ENCODE measurements at places on chromosomes 5 and 9.

DNA sequence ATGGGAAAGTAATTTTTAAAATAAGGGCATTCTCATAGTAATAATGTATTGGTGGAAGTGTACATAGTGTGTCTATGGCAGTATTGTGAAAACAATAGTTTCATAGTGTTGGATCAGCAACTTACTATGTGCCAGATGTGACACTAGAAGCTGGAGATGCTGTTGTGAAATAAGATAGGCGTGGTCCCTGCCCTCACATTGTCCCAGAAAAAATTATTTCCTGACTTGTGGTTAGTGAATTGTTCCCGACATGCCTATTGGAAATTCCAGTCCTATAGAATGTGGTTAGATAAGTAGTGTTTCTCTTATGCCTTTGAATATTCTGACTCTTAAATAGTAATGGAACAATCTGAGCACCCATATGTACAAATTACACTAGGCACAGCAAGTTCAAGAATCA lies 55.3 kb upstream of the MTAP start:
- DNase-seq: no peak

DNA sequence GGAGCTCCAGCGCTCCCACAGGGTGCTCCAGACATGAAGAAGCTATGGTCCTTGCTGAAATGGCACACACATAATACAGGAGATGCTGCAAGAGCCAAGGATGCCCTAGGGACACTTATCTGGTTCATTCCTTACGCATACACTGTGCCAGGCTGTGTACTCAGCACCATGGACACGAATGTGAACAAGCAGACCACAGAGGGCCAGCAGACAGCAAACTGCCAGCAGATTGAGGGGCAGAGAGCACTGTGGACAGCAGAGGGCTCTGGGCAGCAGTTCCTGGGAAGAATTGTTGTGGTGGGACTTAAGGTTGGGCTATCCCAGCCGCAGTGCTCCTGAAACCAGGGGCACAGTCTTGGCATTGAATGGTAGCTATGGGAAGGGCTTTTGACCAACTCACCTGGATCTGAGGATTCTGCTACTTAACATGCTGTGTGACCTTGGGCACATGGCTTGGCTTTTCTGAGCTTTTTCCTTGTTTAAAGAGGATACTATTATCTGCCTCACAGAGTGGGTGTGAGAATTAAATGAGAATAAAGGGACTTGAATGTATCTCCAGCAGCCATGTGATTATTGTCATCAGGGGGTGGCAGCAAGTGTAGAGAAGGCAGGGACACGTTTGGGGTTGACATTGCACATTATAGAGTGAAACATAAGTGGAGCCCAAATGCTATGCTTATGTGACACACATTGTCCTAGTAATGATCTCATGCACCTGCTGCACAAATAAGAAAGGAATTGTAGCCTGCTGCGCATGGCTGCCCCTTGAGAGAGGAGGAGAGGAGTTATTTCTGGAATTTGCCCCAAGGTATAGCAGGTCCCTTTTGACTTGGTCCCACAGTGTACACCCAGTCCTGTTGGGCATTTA lies 30.1 kb downstream of the PPARGC1B start:
- DNase-seq: no peak

- DNase-seq: no peak
Measured at GRCh38 chr9:121026260-121026691, 23.8 kb downstream of the C5 start.

DNA sequence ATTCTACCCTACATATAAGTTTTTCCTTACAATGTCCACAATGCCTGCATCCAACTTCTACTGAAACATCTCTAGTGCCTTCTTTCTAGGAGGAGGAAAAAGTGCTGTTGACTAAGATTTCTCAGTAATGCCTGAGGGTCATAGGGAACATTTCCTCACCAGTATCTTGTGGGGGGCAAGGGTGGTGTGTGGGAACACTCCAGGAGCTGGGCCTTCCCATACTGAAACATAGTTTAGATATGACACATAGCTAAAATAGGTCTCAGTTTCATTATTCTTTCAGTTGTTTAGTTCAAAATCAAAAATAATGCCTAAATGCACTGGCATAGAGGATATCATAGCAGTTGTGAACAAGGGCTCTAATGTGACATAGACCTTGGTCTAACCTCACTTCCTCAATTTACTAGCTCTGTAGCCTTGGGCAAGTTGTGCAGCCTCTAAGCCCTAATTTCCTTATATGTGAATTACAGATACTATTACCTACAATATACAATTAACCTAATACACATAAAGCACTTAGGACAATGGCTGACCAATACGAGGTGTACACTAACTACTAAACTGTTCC lies 66.1 kb downstream of the HAPLN1 start:
- DNase-seq: no peak

- DNase-seq: no peak
Measured at GRCh38 chr5:120778491-120779484, 314.7 kb downstream of the PRR16 start.

GRCh38 chr5:160088805-160089204 lies 30.4 kb downstream of the PWWP2A start:
- DNase-seq: no peak

- no peak for DNase-seq
Measured at GRCh38 chr9:98021306-98022040, 35.1 kb upstream of the NANS start.

DNA sequence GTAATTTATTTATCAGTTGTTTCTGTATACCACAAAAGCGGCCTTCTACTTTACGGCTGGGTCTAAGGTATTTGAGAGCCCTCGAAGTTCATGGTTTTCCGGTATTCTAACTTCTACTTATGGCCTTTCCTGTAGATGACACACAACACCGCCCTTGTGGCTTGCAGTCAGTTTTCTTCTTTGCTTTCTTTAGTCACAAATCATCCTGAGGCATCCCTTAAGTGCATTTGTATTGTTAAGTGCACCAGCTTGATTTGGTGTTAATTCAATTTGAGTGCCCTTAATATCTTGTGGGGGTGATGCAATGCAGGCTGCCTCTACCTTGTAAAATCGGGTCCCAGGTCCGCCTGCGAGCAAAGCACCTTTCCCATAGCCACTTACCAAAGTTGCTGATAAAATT lies 511.9 kb downstream of the CCDC171 start:
- no peak for DNase-seq

GRCh38 chr9:33080534-33080933 lies 4.1 kb upstream of the SMU1 start:
- no peak for DNase-seq

DNA sequence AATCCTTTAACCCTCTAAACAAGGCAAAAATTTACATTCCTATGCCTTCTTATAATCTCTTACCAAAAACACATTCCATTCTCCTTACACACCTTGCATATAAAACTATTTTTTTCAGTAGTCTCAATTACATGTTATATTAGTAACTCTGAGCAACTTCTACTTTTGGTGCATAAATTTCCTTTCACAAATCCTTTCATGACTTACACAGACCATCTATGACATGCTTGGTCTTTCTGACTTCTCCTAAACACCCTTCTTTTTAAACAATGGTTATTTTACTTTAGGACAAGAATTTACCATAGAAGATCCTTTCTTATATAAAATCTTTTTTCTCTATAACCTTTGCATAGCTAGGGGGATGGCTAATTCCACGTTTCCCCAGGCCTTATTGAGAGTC lies 208.0 kb upstream of the ARRDC3 start:
- no peak for DNase-seq

DNA sequence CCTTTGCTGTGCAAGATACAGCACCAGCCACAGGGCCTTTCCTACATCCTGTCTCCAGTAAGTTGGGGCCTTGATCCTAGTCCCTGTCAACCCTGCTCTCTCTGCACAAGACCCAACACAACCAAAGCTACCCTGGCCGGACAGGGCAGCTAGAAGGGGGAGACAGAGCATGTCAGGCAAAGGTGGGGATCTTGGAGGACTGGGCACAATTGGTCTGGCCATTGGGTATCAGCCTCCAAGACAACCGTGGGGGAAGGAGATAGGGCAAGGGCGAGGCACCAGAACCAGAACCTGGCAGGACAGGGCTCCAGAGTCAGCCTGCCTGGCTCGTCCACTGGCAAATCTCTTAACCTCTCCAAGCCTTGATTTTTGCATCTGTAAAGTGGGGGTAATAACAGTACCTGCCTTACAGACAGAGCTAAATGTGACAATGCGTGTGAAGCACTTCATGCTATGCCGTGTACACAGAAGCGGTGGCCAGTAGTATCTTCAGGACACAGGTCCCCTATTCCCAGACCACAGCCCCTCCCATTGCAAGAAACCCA lies 51.6 kb upstream of the CDKN2AIPNL start:
- DNase-seq: no peak

DNA sequence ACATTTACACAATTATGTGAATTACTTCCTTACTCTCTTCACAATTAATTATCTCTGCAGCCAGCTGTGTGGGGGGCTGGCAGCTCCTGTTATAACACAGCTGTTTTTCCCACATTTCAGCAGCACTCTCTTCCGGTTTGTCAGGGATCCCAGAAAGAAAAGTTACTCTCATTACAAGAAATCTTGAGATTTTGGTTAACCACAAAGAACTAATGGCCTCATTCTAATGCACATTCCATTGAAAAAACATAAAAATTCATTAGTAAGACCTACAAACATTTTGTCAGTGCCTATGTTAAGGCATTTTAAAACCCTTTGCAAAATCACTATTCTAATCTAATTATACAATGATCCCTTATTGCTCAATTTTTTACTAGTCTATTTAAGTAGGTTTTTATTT lies 64.1 kb downstream of the PDE4D start:
- no peak for DNase-seq

- DNase-seq: no peak
Measured at GRCh38 chr9:3447143-3447542, 78.7 kb downstream of the RFX3 start.

DNA sequence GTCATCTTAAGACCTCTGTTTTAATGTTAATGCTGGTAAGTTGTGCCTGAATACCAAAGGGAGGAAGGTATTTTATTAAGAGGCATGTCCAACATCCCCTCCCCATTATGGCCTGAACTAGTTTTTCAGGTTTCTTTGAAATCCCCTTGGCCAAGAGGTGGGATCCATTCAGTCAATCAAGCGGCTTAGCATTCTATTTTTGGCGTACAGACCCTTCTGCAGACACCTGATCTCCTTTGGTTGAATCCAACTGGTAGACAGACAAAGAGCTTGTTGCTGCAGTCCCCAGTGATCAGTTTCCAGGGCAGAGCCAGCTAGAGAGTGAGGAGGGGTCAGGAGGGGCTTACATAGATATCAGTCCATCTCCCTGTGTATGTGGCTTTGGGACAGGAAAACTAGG lies 7.9 kb upstream of the KCNMB1 start:
- DNase-seq: no peak

DNA sequence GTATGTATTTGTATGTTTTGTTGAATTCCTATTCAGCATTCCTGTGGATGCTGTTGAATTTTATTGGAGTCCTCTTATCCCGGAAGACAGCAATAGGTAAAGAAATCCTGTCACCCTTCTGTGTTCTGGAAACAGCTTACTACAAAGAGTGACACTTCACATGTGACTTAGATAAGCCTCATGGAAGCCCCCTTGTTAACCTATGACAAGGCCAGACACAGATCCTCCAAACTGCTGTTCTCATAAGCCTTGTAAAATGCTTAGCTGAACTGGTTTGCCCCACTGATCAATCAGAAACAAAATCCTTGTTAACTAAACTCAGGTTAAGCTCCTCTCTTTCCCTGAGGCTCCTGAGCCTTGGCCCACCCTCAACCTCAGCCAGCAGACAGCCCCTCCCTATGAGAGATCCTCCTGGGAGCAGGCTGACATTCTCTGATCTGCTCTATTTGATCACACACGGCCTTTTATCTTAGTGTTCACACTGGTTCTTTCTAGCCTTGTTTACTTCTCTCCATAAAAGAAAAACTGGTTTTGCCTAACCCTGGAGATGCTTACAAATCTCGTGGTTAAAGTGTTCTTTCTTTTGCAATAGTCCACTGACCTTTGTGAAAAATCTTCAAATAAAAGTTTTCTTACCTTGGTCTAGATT lies 29.4 kb upstream of the ATP6V1G1 start:
- no peak for DNase-seq

DNA sequence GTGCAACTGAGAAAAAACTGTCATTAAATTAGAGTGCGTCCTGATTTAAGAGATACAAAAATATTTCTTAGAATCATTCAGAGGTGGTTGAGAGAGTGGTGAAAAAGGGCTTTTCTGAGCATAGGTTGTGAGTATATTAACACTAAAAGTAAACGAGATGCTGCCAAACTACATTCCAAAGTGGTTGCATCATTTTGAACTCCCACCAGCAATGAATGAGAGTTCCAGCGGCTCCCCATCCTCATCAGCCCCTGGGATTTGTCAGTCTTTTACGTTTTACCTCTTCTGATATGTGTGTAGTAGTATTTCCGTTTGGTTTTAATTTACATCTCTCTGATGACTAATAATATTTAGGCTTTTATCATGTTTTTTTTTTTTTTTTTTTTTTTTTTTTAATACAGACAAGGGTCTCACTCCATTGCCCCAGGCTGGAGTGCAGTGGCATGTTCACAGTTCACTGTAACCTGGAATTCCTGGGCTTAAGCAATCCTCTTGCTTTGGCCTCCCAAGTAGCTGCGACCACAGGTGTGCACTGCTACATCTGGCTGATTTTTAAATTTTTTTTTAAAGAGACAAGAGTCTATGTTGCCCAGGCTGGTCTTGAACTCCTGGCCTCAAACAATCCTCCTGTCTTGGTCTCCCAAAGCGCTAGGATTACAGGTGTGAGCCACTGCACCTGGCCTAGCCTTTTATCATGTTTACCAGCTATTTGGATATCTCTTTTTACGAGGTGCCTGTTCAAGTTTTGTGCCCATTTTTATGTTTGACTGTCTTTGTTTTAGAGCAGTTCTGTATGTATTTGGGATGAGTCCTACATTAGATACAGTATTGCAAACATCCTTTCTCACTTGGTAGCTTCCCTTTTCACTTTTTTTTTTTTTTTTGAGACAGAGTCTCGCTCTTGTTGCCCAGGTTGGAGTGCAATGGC lies 17.0 kb downstream of the PRRT1B start:
- no peak for DNase-seq

GRCh38 chr5:134138416-134139376 lies 24.2 kb downstream of the TCF7 start:
- DNase-seq: no peak

DNA sequence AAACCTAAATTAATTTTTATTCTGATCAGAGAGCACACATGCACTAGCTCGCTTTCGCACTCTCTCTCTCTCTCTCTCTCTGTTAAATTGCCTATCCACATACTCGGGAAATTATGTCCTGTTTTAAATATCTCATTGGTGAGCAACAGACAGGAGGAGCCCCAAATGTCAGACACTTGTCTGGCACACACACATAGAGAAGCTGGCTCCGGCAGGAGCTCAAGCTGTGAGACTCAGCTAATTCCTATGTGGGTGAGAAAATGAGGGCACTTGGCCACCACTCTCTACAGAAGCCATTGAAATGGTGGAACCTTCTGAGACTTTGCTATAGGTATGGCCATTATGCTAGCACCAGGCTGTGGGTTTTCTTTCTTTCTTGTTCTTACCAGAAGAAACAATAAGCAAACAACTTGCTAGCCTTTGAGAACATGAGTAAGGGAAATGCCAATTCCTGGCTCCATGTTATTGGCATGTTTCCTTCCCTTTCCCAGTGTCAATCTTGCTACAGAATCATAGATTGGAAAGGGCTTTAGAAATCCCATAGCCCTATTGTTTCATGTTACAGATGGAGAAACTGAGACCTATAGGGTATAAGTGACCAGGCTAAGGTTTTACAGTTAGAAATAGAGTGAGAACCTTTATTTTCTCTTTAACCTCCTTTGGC lies 9.0 kb downstream of the RFX3 start:
- DNase-seq: no peak
